HFF-Myc (cell line): ENCODE measurements at places on chromosomes 6 and 20.

- DNase-seq, result no peak
Measured at GRCh38 chr6:149230712-149231460, 86.6 kb upstream of the TAB2 start.

GRCh38 chr20:1467082-1467354, 369 bp upstream of the NSFL1C start:
- no peak for DNase-seq

- DNase-seq, result no peak
Measured at GRCh38 chr6:167127785-167128531, 5.1 kb downstream of the CCR6 start.

DNA sequence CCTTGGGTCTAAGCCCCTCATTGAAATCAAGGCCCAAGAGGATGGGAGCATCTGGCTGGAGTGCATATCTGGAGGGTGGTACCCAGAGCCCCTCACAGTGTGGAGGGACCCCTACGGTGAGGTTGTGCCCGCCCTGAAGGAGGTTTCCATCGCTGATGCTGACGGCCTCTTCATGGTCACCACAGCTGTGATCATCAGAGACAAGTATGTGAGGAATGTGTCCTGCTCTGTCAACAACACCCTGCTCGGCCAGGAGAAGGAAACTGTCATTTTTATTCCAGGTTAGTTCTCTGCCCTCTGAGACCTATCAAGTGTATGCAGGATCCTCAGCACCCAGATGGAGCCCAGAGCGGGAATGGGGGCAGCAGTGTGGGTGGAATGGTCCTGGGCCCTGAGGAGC, 5.1 kb downstream of the BTN2A2 start:
- DNase-seq, result no peak
